Stimulated activated naive CD8-positive, alpha-beta T cell treated with anti-CD3 and anti-CD28 coated beads, Interleukin-15, Interleukin-2, amounts not matched to agents 100 U/mL and 50 U/mL, for 24 hours (primary cell): ENCODE measurements at places on chromosomes 1 and 21.

GRCh38 chr1:165647970-165648369 lies 16.9 kb downstream of the MGST3 start:
- no peak for DNase-seq

- DNase-seq = no peak
Measured at GRCh38 chr1:248871837-248872401, 13.0 kb upstream of the ZNF692 start.

DNA sequence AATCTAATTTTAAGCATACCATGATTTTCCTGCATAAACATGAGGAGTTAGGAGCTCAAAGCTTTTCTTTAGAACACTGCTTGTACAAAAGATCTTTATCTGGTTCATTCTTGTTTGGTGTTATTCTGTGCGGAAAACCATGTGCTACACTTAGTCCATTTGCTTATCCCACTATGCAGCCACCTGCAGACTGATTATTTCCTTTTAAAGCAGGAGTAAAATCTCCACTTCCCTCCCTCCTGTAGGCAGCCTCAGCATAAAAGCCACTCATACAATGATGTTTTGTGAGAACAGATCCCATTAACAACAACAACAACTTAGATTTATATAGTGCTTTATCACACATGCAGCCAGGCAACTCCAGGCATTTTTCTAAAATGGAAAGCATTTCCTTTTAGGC lies 355.3 kb upstream of the NEGR1 start:
- DNase-seq = no peak

GRCh38 chr1:43932786-43933385 lies 715 bp upstream of the ARTN start:
- DNase-seq = no peak

GRCh38 chr21:44819283-44820243 lies 1.7 kb upstream of the SUMO3 start:
- no peak for DNase-seq
